ENCODE measurements at places on chromosomes 1 and 21.

- DNase-seq, result no peak
Observed at GRCh38 chr21:44427241-44428120, 27.8 kb upstream of the LRRC3 start.

DNA sequence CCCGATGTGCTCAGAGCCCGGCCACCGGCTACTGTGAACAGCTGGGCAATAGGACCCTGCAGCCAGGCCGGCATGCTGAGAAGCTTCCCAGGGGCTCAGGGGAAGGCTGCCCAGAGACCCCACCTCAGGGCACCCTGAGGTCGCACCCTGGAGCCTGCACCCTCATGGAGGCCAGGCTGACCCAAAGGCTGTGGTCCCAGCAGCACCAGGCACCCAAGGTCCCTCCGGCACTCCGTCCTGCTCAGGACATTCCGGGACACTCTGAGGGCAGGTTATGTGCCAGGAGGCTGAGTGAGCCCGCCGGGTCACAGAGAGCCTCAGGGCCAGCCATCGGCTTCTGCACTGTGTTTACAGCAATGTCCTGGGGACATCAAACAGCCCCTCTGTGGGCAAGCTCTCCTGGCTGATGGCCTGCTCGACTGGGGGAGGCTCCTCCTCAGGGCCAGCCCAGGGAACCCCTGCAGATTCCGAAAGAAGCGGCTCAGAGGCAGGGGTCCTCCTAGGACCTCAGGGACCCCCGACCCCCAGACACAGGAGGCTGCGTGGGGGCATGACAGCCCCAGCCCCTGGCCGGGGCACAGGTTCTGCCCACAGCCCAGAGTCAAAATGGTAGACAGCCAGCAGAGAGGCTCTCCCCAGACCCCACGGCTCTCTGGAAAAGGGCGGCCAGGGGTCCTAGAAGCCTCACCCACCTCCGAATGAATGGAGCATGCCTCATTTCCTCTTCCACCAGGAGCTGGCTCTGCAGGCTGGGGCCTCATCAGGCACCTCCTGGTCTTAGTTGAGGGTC is 8.2 kb downstream of the SLC19A1 start:
- no peak for DNase-seq

DNA sequence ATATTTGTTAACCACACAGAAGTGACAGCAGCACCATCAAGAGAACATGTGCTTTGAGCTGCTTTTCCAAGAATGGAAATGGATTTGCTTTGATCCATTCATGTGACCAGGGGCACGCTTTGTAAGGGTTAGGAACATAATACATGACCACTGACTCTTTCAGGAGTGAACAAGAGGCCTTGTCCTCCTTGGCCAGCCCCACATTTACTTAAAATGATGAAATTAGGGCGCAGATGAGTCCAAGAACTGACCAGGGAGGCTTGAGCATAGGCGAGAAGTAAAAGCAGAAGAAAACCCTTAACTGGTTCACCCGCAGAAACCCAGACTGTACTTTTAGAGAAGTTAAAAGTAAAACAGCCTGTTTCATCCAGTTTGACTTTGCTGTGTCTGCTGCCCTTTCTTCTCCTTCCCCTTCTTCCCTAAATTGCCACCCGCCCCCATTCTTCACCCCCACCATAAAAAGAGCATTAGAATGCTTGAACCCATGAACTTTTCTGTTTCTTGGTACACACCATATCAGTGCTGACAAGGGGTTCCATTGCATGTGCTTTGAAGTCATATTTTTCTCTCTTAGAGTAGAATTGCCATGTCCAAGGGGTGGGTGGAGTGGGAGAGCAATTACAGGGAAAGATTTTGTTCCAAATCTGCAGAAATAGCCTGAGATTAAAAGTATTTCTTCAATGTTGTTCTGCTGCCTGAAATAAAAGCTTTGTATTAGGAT is 2.6 kb upstream of the GLUL start:
- peak; percentile 68 for DNase-seq

GRCh38 chr1:54362881-54363340 is 43.3 kb downstream of the SSBP3 start:
- no peak for DNase-seq

DNA sequence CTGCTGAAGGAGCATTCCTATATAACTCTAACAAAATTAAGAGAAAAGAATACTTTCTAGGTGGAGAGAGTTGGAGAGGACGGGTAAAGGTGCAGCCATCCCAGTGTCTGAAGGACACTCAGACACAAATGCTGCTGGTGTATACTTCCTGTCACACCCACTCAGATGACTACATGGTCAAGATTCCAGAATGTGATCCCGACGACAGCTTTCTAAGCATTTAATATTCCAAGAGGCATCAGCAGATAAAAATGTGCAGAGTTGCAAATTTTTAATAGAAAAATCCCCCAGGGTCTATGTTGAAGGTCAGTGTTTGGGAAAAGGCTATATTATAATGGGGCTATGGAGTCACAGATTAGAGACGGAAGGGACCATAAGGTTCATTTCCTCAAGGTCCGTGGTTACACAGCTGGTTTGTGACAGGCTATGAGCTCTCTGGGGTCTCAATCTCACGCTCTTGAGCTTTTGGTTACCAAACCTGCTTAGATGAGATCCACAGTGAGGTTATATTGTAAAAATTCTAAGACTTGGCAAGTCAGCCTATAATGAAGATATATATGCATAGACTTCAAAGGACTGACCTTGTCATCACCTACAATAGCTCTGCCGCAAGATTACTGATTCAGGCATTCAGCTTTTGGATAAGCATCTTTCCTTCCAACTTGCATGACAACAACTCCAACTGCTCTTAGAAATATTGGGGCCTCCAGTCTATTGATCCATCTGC is 35.1 kb downstream of the ZNF281 start:
- no peak for DNase-seq

DNA sequence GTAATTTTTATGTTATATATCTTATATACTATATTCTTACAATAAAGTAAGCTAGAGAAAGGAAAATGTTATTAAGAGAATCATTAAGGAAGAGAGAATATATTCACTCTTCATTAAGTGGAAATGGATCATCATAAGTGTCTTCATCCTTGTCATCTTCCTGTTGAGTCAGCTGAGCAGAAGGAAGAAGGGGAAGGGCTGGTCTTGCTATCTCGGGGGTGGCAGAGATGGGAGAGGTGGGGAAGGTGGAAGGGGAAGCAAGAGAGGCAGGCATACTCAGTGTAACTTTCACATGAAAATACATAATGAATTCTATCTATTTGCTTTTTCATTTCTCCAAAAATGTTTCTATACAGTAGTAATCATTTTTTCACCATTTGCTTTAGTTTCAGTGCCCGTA is 5.1 kb downstream of the DNASE2B start:
- no peak for DNase-seq

GRCh38 chr1:175765293-175765692 is 21.9 kb upstream of the TNR start:
- DNase-seq, result no peak

DNA sequence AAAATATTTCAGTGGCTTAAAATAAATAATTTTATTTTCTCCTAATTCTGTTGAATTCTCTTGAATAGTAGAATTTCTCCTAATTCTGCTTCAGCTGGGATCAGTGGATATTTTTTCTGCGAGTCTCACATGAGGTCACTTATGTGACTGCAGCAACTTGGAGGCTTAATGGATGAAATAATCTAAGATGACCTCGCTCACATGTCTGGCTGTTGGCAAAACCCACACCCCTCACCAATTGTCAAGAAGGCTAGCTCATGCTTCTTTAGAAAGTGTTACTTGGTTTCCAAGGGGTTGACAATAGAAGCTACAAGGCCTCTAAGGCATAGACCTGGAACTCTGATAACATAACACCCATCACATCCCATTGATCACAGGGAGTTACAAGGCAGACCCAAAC is 156.9 kb upstream of the DPYD start:
- no peak for DNase-seq

DNA sequence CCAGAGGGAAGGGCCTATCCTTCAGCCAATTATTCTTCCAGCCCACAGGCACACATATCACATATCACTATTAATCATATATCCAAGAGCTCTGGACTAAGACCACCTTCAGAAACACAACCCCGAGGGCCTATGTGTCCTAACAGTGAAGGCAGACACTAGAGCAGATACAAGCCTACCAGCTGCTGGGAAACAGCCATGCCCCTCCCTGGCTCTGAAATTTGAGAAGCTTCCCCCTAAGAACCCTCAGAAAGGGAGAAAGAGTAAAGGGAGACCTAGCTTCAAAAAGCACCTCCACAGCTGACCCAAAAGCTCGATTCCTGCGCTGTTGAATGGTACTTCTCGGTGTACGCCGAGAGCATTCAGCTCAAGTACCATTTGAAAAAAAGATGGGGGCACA is 17.4 kb downstream of the CNN3 start:
- DNase-seq, result no peak

- DNase-seq, result no peak
Observed at GRCh38 chr1:69524015-69524414, 43.7 kb upstream of the LRRC7 start.

- DNase-seq, result no peak
Observed at GRCh38 chr1:25700144-25700523, 83.5 kb downstream of the MAN1C1 start.

DNA sequence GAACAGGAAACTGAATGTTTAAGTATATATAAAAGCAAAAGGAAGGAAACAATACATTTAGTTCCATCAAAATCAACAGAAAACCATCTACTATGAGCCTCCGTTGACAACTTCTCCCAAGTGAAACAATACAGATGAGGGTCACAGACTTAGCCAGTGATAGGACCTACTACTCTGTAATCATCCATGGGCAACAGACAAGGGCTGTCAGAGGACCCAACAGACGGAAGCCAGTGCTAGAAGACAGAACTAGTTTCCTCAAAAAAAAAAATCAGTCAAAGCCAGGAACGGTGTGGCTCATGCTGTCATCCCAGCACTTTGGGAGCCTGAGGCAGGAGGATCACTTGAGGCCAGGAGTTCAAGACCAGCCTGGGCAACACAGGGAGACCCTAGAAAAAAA is 20.6 kb downstream of the RERE start:
- no peak for DNase-seq

DNA sequence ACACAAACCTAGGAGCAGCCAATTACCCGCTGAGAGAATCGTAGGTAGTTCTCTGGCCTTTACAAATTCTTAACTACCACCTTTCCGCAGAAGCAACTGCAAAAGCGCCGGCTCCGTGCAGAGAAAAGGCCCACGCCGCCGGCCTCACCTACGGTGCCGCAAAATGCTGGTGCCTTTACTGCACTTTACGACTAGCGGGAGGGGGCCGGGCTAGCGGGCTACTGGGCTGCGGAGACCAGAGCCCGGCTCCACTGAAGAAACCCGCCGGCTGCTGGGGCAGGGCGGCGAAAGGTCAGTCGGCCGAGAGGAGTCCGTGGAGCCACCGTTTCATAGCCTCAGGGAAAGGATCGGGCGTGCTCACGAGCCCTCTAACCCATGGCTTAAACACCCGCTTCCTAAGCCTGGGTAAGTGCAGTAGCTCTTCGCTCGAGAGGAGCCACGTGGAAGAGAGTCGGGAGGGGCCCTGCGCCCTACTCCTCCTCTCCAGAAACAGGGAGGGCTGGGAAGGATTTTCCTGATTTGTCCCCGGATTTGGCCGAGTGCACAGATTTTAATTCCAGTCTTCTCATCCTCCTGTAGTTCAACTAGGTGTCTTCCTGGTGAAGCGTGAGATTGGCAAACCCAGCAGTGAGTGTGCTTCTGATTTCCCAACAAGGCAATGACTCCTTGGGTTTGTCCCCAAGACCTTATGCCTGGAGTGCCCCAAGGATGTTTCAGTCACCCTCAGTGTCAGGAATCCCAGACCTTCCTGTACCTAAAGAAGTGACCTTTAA is at the start of gene DPH5:
Gene DPH5, minus strand, starts transcription at position 128 of the 773 bp plus-strand sequence. CDS start 341 bp downstream, outside the sequence.
- DNase-seq, result peak; percentile 91

- no peak for DNase-seq
Observed at GRCh38 chr1:150549496-150550221, 451 bp downstream of the ADAMTSL4 start.

DNA sequence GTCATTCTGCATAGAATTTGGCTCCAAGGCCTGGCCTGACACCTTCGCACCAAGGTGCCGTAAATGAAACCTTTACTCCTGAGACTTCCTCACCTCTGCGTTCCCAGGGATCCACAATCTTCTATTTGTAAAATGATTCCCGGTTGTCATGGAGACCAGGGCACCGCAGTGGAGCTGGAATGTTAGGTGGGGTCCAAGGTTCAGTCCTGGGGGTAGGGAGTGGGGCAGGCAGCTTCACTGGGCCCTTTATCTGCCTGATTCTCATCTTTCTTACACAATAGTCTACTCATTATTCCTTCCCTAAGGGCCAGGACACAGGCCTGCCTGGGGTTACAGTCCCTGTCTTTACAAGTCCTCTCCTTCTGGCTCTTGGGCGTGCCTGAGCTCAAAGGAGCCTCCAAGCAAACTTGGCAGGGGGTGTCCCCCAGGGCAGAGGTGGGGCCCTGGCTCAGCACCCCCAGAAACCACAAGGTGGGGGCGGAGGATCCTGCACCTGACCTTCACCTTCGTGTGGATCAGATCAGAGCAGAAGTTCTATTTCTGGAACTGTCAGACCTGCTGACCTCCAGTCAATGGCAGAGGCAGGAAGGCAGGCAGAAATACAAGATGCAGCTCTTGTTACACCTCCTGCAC is 51.1 kb downstream of the RIPK4 start:
- DNase-seq, result no peak

GRCh38 chr1:243924188-243924587 is 74.1 kb upstream of the AKT3 start:
- DNase-seq, result no peak

- DNase-seq, result no peak
Observed at GRCh38 chr1:181094416-181095212, 6.1 kb downstream of the IER5 start.

GRCh38 chr1:51345300-51345687 is 14.9 kb upstream of the TTC39A start:
- DNase-seq, result no peak

GRCh38 chr21:46322351-46323226 is 1.1 kb downstream of the C21orf58 start:
- no peak for DNase-seq

GRCh38 chr1:16926491-16927073 is 4.9 kb downstream of the CROCC start:
- no peak for DNase-seq

DNA sequence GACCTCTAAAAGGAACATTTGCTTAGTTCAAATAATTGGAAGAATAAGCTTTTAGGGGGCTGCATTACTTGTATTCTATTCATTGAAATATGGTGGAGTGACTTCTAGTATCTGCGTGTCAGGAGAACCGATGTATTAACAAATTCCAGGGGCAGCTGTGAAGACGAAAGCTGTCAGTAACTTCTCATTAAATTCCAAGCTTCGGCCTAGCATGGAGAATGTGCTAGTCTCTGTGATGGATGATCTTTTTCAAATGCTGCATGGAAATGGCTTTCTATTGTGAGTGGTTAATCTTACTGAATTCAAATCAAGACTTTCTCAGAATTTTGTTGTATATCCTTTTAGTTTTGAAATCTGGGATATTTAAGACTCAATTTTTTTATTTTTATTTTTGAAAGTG is 429.9 kb downstream of the ADGRL2 start:
- no peak for DNase-seq
